ENCODE measurements at places on chromosomes 11 and 22.

DNA sequence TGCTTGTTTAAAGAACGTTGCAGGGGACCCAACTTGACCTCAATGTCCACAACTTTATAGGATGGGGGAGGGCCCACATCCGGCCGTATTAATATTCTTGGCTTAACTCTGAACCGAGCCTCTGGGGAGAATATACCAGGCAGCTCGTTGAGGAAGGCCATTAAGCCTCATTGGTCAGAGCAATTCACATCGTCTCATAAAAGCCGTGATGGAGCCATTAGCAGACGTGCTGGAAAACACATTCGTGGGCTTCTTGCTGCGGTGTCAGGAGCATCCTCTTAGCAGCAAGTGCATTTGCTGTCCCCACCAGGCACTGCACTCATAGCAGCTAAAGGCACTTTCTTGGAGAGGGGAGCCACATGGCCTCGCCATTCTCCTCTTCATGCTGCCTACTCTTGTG is 14.9 kb downstream of the DSCAML1 start:
- DNase-seq, result no peak

DNA sequence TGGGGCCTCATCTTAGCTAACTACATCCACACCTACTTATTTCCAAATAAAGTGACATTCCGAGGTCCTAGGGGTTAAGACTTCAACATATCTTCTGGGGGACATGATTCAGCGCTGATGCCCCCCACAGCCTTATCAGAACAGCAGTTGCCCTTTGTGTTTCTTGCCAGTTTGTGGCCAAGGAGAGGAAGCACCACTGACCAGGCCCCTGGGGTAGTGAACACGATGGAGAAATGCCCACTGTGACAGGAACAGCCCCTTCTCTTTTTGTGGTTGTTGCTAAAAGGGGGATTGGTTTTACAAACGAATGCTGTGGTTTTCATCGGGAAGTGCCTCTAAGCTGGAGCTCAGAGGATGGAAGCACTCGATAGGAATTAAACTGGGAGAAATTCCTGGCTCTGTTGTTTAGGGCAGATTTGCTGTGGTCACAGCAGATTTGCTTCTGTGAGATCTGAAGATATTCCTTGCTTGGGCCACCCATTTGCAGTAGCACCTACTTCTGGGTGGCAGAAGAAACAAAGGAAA is 88.8 kb downstream of the ABTB2 start:
- DNase-seq, result no peak

DNA sequence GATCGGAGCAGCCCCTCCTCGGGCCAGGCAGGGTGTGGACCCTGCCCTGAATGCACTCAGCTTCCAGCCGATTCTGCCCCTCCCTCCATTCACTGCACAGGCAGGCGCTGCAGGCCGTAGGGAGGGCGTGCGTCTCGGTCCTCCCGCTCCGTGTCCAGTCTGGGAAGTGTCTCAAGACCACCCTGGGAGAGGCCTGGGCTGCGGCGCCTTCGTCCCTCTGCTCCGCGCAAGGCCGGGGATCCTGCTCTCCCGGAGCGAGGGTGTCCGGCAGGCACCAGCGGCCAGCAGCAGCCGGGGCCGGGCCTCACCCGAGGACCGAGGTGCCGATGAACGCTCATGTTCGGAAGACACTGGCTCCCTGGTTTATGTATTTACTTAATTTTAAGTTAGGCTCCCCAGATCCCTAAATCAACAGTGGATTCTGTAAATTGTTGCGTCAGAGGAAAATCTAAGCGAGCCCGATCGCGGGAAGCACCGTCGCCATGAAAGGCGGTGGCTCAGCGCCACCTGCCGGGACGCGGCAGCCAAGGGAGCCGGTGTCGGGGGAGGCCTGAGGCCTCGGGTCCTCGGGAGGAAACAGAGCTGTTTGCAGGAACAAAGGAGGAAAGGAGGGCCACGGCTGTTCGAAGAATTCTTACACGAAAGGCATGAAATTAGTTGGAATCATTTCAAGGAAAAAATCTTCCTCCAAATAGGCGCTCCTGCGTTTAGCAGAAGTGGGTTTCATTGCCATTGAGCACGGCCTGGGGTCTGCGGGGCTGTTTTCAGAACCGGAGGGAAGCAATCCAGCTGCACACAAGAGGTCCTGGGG is 195.3 kb downstream of the BRD1 start:
- no peak for DNase-seq

DNA sequence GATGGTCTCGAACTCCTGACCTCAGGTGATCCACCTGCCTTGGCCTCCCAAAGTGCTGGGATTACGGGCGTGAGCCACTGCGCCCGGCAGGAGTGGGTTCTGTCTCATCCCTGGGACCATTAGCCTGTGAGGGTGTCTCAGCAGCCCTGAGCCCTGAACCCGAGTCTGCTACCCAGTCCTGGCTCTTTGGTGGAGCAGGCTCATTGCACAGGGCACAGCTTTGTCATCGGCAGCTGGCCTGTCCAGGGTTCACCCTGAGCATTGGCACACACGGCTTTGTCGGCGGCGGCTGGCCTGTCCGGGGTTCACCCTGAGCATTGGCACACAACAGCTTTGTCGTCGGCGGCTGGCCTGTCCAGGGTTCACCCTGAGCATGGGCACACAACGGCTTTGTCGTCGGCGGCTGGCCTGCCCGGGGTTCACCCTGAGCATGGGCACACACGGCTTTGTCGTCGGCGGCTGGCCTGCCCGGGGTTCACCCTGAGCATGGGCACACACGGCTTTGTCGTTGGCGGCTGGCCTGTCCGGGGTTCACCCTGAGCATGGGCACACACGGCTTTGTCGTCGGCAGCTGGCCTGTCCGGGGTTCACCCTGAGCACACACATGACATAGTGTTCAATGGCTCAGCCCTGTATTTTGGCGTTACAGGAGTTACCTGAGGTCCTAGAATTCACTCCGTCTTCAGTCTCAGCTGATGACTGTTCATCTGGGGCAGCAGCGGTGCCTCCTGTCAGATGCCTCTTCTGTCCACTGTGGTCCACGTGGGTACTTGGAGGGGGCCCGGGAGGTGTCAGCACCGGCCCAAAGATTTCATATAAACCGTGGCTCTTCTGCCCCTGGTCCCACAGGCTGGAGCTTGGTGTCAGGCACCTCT is 1082.5 kb downstream of the BRD1 start:
- no peak for DNase-seq

DNA sequence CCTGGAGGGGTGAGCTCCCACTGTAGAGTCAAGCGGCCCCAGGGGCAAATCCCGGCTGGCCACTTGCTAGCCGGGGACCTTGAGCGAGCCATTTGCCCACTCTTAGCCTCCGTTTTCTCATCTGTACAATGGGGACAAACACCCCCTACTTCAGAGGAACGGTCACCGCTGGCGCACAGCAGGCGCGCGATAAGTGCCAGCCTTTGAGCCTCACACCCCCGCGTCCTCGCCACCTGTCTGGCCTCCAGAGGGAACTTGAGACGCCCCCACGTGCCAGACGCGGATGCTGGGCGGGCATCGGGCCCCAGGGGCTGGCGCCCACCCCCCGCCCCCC is 72.6 kb upstream of the TCF20 start:
- no peak for DNase-seq

All from AG09319 (cell line).